Common myeloid progenitor, CD34-positive (primary cell): ENCODE measurements at places on chromosomes 7 and 10.

- no peak for DNase-seq
Observed at GRCh38 chr7:150806863-150807262, 6.3 kb downstream of the TMEM176A start.

- DNase-seq, result no peak
Observed at GRCh38 chr10:12509016-12509793, 159.9 kb downstream of the CAMK1D start.

DNA sequence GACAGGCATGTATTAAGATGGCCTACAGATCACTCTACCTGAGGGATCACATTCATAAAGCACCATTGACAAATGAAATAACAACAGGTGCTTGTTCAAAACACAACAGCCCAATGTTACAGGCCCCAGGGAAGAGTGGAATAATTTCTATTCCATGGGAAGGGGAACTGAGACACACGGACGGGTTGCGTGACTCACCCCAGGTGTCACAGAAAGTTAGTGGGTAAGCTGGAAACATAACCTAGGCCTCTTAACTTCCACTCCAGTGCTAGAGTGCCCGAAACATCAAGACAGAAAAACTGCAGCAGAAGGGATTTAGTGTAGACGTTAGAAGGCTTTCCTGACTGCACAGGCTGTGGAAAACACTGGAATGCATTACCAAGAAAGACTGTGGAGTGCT, 48.3 kb downstream of the SLC37A3 start:
- DNase-seq, result no peak

DNA sequence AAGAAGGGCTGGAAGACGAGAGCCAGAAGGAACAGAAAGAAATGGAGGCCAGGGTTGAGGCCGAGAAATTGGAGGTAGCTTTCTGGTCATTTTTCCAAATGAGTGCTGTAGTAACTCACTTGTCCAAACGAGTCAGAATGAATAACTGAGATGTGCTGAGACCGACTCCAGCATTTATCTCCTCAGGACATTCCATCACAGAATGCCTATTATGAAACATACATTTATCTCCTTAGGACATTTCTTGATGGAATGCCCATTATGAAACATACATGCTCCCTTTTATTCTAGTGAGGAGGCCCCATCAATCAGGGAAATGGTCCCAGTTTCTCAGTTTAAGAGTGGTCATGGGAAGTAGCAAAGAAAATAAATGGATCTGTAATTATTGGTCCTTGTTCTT, 16.5 kb downstream of the AVL9 start:
- DNase-seq, result no peak

GRCh38 chr10:127429601-127430312, 119.4 kb upstream of the NPS start:
- no peak for DNase-seq
